ENCODE measurements at places on chromosomes 5 and 9. TPM values are rescaled to one million over a fixed set of nuclear protein-coding genes. Genes with fewer than 3 reads are reported as not detected.

The PRSS3 gene
- polyA plus RNA-seq, result not detected

The HMMR gene
- 0.86 TPM for polyA plus RNA-seq

The GARIN3 gene
- polyA plus RNA-seq, result not detected

The PTGDS gene
- polyA plus RNA-seq, result not detected

The PRKACG gene
- not detected for polyA plus RNA-seq

The SYK gene
- 0.23 TPM for polyA plus RNA-seq

The PNPLA7 gene
- polyA plus RNA-seq, result 1.5 TPM

The RASEF gene
- not detected for polyA plus RNA-seq

The TTC23L gene
- not detected for polyA plus RNA-seq

The TYRP1 gene
- not detected for polyA plus RNA-seq

The PCDHGB1 gene
- not detected for polyA plus RNA-seq

The PCDHGA10 gene
- not detected for polyA plus RNA-seq

DNA sequence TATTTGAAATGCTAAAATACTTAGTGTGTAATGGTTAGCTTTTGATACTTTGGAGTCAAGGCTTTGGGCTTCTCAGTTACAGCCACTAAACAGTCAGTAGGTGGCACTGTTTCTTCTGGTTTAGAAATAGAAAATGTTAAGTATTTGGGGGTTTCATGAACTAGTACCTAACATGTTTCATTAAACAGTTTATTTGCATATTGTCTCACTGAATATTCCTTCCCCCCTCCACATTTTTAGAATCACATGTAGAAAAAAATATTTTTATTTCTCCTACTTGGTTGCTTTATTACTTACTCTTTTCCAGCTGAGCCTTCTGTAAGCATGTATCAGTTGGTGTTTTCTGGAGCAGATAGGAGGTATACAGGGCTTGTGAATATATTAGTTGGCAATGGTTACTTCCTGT is 48.0 kb downstream of the IPO11 start:
- DNase-seq, result no peak

DNA sequence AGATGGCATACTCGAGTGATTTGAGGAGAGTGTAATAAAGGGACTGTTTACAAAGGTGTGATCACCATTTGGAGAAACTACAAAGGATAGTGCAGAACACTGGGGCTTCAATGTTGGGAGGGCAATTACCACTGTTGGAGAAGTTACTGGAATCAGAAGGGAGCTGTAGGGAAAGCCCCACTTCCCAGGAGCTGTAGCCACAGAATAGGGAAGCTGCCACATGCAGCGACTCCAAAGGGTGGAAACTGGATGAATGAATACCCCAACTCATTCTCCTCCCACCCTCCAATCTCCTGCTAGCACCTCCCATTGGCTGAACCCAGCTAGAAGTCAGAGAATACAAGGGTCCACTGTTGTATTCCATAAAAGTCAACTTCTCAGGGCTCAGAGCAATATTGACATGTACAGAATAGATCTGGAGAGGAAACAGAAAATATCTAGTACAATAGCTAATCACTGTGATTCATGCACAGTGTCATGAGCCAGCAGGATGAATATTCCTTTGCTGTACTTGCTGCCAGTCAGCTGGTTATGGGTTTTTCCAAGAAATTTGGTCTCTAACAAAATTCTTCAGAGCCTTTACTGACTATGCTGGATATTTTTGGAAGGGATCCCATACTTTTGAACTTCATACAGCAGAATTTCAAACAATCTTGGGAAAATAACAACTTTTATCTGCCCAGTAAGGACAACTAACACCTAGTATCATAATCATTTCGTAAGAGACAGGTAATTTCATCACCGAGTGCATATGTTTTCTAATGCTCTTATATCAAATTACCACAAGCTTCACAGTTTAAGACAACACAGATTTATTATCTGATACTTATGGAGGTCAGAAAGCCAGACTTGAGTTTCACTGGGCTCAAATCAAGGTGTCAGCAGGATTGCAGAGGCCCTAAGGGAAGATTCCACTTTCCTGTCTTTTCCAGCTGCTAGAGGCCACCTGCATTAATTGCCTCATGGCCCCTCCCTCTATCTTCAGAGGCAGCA is 39.6 kb downstream of the PDCD1LG2 start:
- no peak for DNase-seq

- DNase-seq, result no peak
Measured at GRCh38 chr5:133701871-133702270, 89.5 kb upstream of the FSTL4 start.

GRCh38 chr5:1800472-1801221 is 560 bp upstream of the NDUFS6 start:
- DNase-seq, result peak; percentile 37

DNA sequence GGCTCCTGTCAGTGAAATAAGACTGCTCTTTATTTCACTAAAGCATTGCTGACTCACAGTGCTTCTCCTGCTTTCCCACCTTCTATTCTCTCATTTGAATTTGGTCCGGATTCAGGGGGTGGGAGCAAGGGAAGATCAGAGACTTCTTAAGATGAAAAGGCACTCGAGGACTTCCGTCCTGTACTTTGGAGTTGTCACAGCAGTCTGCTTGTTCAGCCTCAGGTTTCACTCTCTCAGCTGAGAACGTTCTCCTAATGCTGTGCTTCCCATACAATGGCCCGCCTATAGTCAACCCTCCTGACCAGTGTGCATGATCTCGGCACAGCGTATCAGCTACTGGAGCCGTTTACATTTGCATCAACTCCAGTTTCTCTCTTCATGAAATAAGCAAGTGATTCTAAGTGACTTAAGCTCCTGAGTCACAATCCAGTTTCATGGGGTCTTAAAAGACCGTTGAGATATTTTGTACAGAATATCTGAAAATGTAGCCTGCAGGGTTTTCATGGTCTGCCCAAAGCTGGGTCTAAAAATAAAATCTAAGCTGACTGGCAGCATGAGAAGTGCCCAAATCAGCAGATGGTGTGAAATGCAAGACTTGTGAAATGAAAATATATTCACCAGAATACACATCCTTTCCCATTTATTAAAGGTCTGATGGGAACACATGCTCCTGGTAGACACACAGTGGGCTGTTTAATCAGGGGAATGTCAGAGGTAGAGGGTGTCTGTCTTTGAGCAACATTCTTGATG is 145.0 kb downstream of the ADCY2 start:
- DNase-seq, result no peak

DNA sequence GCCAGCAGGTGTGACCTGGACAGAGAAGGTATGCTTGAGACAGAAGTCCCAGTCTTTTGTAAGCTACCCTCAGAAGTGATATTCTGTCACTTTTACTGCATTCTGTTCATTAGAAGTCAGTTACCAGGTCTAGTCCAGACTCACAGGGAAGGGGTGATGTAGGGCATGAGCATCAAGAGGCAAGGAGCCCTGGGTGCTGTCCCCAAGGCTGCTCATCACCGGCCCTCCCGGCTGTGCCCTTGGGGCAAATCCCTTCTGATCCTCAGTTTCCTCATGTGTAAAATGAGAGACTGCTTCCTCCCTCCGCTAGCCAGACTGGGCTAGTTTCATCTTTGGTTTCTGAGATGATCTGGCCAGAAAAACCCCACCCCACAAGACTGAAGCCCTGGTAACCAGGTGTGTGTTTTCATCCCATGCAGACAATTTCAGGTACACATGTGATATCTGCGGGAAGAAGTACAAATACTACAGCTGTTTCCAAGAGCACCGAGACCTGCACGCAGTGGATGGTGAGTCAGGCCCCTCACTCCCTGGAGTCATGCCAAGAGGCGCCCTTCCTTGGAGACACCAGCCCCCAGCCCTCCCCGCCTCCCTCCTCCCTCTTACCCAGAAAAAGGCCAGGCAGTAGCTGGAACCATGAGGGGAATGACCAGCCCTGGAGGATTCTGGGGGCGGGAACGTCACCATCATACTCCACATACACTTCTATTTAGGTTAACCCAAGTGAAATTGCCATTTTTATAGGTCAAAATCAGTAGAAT is 71.0 kb downstream of the AMBP start:
- DNase-seq, result no peak

GRCh38 chr9:18208166-18209059 is 265.5 kb upstream of the ADAMTSL1 start:
- no peak for DNase-seq

- DNase-seq, result no peak
Measured at GRCh38 chr5:1801967-1802295, 724 bp downstream of the NDUFS6 start.

DNA sequence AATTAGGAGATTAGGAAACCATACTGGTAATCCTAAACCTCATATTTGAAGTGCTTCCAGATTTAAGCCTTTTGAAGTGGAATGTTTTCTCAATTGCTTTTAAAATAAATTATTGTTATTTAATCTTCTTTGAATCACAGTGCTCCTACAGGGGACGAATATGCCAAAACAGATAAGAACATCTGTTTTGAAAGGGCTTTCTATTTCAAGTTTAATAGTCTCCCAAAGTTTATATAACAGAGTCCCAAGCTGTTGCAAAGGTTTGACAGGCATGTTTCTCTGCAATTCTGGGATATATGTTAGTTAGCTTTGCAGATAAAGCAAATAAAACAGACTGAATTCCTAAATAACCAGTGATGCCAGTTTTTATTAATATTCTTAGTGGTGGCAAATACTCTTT is 803.7 kb downstream of the TLE4 start:
- no peak for DNase-seq

GRCh38 chr5:169785771-169786618 is 148.9 kb downstream of the DOCK2 start:
- no peak for DNase-seq

GRCh38 chr5:74974451-74975091 is 77.8 kb downstream of the GCNT4 start:
- DNase-seq, result no peak

DNA sequence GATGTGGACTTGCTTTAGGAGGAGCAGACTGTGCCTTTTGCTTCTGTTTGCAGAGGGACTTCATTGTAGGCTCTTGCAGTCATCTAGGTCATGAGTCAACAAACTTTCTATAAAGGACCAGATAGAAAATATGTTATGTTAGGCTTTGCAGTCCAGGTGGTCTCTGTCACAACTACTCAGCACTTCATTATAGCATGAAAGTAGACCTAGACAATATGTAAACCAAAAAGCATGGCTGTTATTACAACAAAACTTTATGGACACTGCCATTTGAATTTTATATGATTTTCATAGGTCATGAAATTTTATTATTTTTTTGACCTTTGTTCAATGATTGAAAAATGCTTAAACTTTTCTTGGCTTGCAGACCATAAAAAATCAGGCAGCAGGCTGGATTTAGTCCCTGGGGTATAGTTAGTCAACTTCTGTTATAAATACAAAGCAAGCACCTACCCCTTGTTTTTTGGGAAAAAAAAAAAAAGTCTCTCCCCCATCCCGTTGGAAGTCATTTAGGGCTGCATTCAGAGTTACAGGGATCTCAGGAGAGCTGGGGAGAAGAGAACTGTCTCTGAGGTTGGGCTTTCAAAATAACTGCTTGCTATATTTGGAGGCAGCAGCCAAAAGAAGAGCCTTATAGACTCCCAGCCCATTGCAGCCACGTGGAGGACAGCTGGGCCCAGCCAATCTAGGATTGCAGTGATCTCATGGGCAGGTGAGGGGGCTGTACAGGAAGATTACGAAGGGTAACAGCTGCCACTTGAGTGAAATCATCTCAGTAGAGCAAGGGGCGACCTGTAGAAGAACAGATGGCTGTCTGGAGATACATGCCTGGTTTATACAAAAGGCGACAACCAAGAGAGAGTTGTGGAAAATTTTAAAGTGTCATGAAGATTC is 136.6 kb upstream of the TNC start:
- no peak for DNase-seq

DNA sequence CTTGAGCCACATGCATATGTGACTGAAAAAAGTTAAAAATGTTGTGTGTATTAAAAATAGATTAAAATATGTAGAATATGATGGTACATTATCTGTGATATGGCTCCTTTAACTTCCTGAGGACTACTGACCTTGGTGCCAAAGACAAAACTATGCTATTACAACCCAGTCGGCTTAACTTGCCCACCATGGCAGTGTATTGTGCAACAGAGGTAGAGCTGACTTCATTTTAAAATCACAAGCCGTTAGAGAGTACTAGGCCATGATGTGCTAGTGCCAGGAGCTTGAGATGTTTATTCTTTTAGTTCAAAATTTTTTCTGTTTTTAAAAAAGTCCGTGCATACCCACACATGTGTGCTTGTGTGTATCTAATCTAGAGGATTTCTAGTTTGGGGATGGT is 46.3 kb downstream of the NAA35 start:
- no peak for DNase-seq

- DNase-seq, result no peak
Measured at GRCh38 chr5:139974661-139975060, 68.4 kb downstream of the NRG2 start.

DNA sequence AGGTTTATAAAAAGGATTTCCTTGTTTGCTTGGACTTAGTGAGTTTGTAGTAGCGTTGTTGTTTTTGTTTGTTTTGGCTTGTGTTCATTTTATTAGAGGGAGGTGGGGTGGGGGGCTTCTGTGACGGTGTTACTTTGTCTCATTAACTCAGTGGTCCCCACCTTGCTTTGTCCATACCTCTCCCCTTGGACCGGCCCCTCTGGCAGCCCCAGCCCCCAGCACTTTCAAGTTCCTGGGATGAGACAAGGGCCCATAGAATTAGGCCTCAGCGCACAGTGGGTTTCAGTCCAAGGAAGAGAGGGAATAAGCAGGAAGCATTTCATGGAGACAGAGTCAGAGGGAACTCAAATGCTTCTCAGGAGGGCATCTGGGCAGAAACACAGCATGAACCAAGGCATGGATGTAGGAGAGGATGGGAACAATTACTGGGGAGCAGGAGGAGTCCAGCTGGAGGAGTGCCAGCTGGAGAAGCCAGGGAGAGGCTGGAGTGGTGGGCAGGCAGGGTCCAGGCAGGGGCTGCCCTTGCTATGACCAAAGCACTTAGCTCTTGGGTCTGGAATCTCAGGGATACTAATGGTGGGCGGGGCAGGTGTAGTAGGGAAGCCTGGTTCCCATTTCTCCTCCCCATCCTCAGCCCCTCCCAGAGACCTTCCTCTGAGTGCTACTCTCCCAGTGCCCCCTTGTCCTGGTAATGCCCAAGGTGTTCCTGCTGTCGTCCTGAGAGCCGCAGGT is 23.5 kb upstream of the ENHO start:
- no peak for DNase-seq

GRCh38 chr5:131364507-131365050 is 100.7 kb downstream of the CDC42SE2 start:
- DNase-seq, result no peak

GRCh38 chr5:135828782-135829127 is 5.7 kb upstream of the SLC25A48 start:
- no peak for DNase-seq

- peak; percentile 1 for DNase-seq
Measured at GRCh38 chr5:179823937-179824744, 3.4 kb downstream of the SQSTM1 start.

GRCh38 chr9:128205296-128205944 is 2.2 kb downstream of the DNM1 start:
- no peak for DNase-seq

GRCh38 chr5:112878760-112879159 is 17.7 kb downstream of the SRP19 start:
- peak; percentile 94 for DNase-seq

GRCh38 chr5:97181856-97182545 is 1.0 kb downstream of the RIOK2 start:
- no peak for DNase-seq

- no peak for DNase-seq
Measured at GRCh38 chr9:82582693-82583092, 480.2 kb downstream of the RASEF start.

GRCh38 chr9:118609355-118610044 is 759.7 kb downstream of the BRINP1 start:
- DNase-seq, result no peak

GRCh38 chr9:133440874-133441273 is 18.7 kb downstream of the ADAMTS13 start:
- no peak for DNase-seq

- DNase-seq, result no peak
Measured at GRCh38 chr9:133759146-133759900, 21.2 kb upstream of the SARDH start.
